Caki2 (cell line): ENCODE measurements at places on chromosomes 5 and 9. TPM values are rescaled to one million over a fixed set of nuclear protein-coding genes. Genes with fewer than 3 reads are reported as not detected.

The C7 gene
- total RNA-seq = not detected in 2 replicates

The SPATA31A3 gene
- total RNA-seq = not detected in 2 replicates

The TTC39B gene
- total RNA-seq = 0.81 and 8.0 TPM in 2 replicates

The CAVIN4 gene
- total RNA-seq = 0.74 TPM in 1 of 2 replicates, not detected in the other

The LVRN gene
- total RNA-seq = not detected in 2 replicates

The CNTNAP3 gene
- total RNA-seq = 25.0 and 32.3 TPM in 2 replicates

The ARAP3 gene
- 10.6 and 11.8 TPM in 2 replicates for total RNA-seq

The BTF3 gene
- total RNA-seq = 219 and 224 TPM in 2 replicates
